A549 (cell line): ENCODE measurements at places on chromosomes 13 and 19.

DNA sequence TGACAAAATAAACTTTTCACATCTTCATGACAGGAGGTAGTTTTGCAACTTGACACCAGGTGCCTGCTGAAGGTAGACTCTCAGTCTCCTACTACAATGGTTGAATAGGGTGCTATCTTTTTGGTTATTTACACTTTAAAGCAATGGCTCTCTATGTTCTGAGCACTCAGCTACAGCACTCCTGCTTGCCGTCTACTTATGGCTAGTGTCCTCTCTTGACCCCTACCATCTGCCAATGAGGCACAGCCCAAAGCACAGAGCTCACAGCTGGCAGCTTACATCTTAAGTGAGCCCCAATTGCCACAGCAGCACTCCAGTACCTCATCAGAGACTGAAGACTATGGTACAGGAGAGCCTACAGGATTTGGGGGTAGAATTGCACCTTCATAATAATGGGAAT is 11.4 kb downstream of the ZNF708 start:
- DNase-seq: no peak

DNA sequence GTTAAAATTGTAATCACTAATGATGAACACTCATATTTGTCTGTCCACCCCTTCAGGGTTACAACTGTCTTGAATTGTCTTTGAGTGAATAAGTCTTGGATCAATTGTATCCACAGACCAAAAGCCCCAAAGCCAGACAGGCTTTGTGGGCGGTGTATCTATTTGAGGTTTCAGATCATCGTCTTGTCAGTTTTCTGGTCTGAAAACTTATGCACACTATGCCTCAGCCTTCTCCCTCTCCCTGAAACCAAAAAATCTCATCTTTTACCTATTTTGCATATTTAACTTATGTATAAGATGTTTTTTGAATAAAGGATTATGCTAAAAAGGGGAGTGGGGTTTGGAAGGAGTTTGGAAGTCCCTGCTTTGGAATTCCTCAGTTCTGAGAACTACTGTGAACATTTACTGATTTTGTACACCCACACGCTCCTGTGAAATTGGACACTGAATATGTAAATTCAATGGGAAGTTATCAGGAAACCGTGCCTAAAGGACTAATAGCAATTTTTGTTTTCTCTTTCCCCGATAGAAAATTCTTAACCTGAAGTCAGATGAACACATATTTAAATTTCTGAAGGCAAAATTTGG is 52.1 kb downstream of the DPY19L3 start:
- no peak for DNase-seq

DNA sequence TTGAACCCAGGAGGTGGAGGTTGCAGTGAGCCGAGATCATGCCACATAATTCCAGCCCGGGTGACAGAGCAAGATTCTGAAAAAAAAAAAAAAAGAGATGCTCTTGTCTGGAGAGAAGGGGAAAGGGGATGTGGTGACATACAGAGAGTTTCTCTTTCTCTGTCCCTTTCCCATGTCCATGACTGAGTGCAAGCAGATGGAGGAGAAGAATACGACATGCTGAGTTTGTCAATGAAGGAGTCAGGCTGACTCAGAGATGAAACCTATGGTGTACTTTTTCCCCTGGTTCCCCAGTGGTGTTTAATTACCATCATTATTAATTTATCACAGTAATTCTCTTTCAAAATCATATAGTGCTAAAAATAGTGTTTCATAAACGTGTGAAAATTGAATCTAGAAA is 448.8 kb downstream of the FOXO1 start:
- no peak for DNase-seq

- DNase-seq: no peak
These were observed 692.6 kb upstream of the SLITRK1 start for GRCh38 chr13:84574851-84575250.

GRCh38 chr13:40520916-40521315 is 145.5 kb downstream of the FOXO1 start:
- no peak for DNase-seq

DNA sequence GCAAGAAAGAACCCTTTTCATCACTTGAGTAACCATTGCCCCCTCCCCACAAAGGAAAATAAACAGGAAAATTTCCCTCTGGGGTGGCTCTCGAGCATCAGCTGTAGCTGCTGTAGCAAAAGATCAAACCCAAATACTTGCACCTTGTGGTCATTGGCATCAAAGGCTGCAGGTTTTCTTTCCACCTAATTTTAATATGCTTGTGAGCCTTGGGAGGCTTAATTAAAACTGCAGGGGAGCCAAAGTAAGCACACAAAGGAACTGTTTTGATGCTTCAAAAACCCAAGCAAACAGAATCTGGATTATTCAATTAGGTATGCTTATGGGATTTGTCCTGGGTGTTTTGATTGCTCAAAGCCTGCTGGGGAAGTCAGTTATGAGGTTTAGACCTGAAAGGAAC is 119.5 kb downstream of the SHISA2 start:
- no peak for DNase-seq
